ENCODE measurements at places on chromosomes 16 and 17.

DNA sequence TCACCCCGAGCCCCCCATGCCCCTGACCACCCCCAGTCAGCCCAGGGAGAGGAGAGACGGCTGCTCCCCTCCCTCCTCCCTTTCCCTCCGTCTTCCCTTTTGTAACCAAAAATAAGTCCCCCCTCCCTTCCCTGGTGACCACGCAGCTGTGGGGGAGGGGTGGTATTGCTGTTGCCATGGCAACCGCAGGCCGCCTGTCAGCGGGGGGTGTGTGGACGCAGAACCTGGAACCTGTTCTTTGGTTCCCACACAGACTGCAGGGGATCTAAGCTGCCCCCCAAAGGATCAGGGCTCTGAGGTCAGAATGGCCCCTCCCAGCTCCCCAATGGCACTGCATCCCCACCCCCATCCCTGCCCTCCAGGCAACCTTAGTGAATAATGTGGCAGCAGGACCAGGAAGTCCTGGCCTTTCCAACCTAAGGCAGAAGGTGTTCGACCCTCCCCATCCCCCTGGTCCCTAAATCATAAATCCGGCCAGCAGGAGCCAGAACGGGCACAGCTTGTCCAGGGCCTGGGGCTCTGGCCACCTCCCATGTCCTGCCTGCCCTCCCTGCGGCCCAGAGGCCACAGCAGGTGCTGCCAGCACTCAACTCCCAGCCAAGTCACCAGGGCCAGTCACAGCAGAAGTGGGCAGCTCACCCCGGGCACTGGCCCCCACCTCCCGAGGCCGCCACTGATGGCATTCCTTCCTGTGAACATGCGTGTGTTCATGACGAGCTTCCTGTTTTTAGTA is 12.0 kb downstream of the CA4 start:
- DNase-seq, result no peak

DNA sequence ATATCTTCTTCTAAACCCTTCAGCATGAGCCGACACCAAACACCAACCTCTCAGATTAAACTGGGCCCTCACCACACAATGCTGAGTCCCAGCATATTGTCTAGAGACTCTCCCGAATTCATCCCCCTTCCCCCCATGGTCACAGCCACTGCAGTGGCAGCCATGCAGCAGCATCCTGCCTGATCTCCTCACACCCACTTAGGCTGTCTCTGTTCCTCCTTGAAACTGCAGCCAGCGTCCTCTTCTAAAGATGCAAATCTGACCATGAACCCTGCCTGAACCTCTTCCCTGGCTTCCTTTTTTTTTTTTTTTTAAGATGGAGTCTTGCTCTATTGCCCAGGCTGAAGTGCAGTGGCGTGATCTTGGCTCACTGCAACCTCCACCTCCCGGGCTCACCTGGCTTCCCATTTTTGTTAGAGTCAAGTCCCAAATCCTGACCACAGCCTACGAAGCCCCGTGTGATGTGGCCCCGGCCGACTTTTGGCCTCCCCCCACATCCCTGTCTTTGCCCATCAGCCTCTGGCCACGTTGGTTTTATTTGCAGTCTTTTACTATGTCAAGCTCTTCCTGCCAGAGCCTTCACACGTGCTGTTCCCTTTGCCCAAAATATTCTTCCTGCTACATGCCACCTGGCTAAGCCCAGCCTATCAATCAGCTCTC is 2.8 kb downstream of the FA2H start:
- no peak for DNase-seq

DNA sequence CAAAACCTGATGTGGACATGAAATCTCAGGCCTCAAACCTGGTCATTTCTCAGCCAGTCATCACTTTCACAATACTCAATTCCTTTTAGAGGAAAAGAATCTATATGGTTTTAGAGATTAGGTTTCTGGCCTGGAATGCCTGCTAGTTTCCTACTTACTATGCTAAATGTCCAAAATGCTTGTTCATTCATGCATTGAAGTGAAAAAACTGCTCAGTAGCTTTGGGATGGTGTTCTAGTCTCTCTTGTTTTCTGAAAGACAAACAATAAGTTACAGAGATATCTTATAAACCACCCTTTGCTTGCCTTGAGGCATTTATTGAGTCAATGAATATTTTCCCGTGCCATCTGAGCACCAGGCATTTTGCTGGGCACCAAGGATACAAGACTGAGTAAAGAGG is 1146.5 kb upstream of the GOT2 start:
- DNase-seq, result no peak

DNA sequence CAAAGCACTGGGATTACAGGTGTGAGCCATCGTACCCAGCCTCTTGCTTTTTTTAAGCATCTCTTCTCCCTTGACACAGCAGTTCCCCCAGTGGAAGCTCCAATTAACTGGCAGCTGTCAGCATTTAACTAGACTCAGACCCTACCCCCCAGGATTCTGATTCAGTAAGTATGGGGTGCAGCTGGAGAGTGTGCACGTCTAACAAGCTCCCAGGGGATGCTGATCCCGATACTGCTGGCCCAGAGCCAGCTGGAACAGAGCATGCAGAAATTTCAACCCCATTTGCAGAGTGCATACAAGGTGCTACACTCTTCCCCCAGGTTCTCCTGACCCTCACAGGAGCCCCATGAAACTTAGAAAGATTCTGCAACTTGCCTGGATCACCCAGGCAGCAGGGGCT is 27.7 kb upstream of the BCO1 start:
- DNase-seq, result no peak

DNA sequence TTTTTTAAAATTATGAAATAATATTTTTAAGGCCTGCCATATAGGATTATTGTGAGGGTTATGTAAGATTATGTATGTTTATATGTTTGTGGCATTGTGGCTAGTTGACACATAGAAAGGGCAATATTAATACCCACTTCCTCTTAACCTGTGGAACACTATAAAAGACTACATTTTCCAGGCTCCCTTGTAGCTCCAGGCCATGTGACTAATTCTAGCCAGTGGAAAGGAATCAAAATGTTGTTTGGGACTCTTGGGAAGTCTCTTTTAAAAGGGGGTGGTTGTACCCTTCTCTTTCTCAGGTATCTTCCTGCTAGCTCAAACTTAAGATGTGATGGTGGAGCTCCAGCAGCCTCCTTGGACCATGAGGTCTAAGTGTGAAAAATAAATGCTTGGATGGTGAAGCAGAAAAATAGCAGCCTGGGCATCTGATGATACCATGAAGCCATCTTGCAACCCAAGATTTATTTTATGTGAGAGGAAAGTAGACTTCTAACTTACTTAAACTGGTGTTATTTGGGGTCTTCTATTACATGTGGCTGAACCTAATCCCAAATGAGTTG is 39.2 kb downstream of the TEKT5 start:
- DNase-seq, result no peak

GRCh38 chr17:32746698-32747097 is 130.2 kb downstream of the MYO1D start:
- DNase-seq, result no peak

DNA sequence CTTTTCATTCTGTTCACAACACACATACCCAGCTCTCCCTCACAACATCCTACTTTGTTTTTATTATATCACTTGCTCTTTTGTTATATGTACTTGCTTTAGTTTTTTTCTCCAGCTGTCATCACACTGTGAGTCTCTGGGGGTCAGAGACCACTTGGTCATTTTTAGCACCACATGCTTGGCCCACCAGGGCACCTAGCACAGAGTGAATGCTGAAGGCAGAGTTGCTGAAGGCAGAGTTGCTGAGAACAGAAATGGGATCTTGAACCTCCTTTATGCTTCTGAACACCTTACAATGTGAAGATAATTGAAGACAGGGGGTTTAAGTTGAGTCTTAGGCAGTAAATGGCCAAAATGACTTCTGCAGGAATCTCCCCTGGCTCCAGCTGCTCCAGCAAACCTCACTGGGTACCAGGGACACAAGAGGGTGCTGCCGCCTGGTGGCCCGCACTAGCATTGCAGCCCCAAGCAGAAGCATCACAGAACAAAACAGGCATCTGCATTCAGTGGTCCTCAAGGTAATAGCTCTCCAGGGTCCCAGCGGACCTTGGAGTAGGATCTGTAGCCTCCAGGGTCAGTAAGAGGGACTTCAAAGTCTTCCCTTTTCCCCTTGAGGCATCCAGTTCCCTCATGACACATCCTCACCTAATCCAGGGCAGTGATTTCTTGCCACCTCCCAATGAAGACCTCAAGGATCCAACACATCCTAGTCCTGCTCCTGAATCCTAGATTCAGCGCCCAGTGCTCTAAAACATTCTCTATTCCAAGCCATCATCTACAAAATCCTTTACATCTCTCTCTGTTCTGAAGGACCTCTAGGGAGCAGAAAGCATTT is 1972.6 kb downstream of the TP53TG3F start:
- DNase-seq, result no peak

- peak; percentile 5 for DNase-seq
Measured at GRCh38 chr16:50884066-50884860, 142.4 kb downstream of the CYLD start.

DNA sequence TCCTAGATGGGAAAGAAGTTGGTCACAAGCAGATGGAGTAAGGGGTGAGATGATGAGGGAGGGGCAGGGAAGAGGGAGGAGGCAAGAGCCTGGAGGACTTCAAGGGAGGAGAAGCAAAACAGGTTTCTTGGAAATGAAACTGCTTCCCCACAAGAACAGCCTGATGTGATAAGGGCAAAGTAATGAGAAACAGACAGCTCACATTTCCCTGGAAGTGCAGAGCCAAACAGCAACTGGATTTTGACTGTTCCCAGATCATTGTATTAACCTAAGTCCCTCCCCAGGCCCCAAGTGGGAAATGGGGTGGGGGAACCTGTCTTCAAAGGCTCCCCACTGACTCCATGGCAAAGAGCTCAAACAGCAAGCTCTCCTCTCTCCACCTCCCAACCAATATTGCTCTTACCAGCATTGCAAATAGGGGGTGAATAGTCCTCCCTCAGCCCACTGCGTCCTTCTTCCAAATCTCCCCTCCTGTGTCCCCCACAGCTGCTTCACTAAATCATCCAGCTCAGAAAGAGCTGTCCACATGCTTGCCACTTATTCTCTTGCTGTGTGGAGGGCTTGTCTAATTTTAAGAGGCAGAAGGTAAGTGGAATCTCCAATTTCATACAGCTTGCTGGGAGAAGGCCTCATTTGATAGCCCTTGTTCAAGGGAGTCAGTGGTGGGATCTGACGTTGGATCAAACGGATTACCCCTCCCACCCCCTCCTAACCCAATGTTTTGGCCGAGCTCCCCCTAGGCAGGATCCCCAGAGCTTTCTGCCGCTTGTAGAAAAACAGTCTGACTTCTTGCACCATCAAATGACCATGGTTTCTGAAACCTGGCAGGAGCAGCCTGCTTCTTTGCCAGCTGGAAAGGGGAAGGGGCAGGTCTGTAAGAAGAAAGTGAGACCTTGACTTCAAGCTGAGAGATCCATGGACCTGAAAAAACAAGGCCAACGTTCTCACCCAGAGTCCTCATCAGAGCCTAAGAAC is 56.3 kb upstream of the SMIM36 start:
- no peak for DNase-seq

- DNase-seq, result no peak
Measured at GRCh38 chr17:57956291-57957119, 1.3 kb upstream of the CUEDC1 start.

DNA sequence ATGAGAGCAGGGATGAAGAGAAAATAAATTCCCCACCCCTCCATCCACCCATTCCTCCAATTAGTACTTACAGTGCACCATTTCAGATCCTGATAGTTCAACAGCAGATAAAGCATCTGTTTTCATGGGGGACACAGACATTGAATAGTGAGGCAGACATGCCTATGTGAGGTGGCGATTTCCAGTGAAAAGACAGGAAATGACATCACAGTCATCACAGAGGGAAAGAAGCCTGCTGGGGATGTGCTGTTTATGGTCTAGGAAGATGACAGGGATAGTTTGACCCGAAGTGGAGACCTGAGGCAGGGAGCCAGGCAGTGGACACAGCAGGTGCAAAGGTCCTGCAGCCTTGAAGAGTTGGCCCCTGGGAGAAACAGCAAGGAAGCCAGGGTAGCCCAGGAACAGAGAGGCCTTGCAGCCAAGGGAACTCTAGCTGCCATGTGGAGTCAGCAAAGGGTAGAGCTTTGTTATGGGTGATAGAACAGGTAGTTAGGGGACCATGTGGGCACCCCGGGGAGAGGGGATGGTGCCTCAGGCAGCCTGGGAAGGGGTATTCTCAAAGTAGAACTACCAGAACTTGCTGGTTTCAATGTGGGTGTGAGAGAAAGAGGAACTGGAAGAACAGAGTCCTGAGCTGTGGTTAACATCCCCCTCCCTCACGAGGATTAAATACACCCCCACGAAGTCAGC is 256.6 kb downstream of the CPPED1 start:
- no peak for DNase-seq

GRCh38 chr16:74923766-74924460 is 61.0 kb downstream of the WDR59 start:
- no peak for DNase-seq

- no peak for DNase-seq
Measured at GRCh38 chr17:46194393-46195216, 1.4 kb upstream of the KANSL1 start.

- no peak for DNase-seq
Measured at GRCh38 chr16:188674-189073, 8.4 kb downstream of the HBQ1 start.

DNA sequence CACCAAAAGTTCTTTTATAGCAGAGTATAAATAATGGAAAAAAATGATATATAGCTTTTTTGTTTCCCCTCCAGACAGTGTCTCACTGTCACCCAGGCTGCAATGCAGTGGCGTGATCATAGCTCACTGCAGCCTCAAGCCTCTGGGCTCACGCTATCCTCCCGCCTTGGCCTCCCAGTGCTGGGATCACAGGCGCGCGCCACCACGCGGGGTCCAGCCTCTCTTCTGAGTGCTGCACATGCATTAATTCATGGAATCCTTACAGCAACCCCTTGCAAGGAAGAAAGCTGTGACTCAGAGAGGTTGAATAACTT is 18.0 kb upstream of the ZNF629 start:
- no peak for DNase-seq

DNA sequence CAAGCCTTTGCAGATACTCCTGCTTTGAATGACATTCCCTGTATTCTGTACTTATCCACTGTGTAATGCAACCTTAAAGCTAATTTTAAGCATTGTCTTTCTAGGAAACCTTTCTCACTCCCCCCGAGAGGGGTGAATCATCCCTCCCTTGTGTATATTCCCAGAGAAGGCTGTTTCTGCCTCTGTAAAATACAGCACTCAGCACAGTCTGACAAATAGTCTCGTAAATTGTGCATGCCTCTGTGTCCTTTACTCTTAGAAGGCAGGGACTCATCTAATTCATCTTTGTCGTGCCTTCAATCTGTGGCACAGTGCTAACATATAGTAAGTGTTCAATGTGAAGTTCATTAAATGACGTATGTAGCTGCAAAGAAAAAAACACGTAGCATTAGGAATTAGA is 200.7 kb downstream of the CA10 start:
- no peak for DNase-seq

- no peak for DNase-seq
Measured at GRCh38 chr17:8963014-8963413, 2.5 kb downstream of the PIK3R5 start.

GRCh38 chr16:69520800-69521602 is 44.8 kb upstream of the NFAT5 start:
- DNase-seq, result no peak

Measured in stimulated activated CD4-positive, alpha-beta T cell treated with anti-CD3 and anti-CD28 coated beads, Interleukin-15, amount 100 ng/mL, for 1 hour (primary cell).